ENCODE measurements at places on chromosomes 4 and X. TPM values are rescaled to one million over a fixed set of nuclear protein-coding genes. Genes with fewer than 3 reads are reported as not detected.

IL1RAPL1 gene
- total RNA-seq, result 10.3 TPM

SLIT2 gene
- 159 TPM for total RNA-seq

LRIT3 gene
- 0.31 TPM for total RNA-seq

CEP135 gene
- 11.0 TPM for total RNA-seq

DNA sequence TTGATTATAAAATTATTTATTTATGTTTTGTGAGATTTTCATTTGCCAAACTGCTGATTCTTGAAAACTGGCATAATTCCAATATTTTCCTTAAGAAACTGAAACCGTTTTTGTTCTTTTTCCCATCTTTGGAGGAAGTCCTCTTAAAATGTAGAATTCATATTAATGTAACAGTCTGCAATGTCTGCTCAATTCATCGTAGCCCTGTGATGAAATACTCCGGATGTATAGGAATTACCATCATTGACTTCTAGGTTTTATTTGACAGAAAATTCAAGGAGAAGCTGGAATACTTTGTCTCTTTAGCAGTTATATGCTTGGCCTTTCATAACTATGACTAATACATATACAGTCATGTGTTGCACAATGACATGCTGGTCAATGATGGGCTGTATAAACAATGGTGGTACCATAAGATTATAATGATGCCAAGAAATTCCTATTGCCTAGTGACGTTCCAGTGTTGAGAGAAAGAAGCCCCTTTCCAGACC lies 185.0 kb upstream of the GPRIN3 start:
- no peak for DNase-seq

DNA sequence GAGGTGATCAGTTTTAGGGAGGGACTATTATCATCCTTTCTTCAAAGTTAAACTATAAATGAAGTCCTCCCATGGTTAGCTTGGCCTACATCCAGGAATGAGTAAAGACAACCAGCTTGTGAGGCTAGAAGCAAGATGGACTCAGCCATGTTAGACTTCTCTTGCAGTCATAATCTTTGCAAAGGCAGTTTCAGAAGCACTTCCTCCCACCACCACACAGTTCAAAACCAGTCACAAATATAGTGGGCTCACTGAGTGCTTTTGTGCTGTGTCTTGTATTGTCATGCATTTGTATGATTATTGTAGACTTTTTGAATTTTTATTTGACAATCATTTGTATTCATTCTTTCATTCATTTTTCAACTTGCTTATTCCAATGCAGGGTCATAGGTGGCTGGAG lies 204.5 kb downstream of the ZNF674 start:
- no peak for DNase-seq

GRCh38 chr4:52856801-52857200 lies 5.3 kb upstream of the RASL11B start:
- DNase-seq, result no peak

DNA sequence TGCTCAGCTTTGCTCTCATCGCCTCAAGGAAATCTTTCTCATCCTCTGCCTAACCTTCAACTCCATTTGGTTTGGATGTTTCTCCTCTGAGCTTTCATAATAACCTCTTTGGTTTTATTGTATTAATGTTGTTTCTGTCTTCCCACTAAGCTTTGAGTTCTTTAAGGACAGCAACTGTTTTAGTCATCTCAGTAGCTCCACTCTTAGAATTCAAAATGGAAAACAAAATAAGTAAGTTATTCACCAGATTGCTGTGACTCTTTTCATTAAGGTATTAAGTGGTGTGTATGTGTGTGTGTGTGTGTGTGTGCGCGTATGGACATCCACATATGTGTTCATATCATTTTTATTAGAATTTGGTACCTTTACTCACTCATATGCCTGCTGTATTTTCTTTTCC lies 279.2 kb upstream of the BOD1L1 start:
- DNase-seq, result no peak

DNA sequence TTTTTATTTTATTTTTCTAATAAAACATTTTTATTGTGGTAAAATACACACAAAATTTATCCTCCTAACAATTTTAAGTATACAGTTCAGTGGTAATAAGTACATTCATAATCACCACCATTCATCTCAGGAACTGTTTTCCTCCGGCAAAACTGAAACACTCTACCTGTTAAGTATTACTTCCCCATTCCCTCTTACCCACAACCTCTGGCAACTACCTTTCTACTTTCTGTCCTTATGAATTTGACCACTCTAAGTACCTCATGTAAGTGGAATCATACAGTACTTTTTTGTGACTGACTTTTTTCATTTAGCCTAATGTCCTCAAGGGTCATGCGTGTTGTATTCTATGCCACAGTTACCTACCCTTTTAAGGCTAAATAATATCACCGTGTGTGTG lies 21.1 kb upstream of the HSFX4 start:
- no peak for DNase-seq

DNA sequence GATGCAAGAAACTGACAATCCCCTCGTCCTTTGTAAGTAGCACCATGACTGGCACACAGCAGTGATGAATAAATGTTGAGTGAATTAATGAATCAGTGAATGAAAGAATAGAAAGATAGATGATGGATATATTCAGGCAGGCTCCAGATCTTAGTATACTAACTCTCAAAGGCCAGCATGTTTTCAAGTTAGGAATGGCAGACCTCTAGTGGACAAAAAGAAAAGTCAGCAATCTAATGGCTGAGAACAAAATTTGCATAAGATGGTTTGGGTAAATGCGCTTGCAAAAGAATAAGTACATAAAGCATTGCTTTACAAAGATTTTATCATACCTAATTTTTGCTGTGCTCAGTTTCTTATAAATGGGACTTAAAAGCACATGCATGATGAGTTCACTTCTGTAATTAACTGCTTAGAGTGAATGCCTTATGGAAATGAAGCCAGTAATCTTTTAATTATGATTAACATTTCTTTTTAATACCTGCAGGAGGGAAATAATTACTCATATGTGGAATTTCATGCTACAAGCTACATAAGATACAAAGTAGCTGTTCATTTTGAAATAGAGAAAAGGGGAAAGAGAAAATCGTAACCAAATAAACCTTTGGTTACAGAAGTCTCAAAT lies 126.9 kb upstream of the GPRIN3 start:
- no peak for DNase-seq

DNA sequence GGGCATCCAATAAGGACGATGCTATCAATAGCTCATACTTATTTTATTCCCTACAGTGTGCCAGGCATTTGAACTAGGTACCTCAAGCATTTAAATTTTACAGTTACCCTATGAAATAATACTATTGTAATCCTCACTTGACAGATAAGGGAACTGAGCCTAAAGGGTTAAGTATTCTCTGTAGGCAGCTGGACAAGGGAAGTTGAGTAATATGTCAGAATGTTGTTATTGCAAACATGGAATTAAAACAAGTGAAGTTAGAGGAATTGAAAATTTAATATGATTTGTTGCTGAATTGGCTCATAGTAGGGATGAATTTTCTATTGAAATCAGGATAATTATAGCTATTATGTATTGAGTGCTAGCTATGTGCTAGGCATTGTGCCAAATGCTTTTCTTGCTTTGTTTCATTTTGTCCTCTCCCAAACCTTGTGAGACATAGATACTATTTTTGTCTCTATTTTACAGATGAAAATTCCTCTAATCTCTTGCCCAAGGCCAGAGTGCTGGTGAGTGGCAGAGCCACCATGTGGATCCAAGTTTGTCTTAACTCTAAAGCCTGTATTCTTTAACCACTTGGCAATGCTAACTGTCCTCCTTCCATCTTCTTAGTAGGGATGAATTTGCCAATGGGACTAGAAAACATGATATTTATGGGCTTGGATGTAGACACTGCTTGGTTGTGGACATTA lies 58.1 kb downstream of the TMEM164 start:
- DNase-seq, result no peak

- no peak for DNase-seq
Observed at GRCh38 chr4:150235808-150236271, 157.6 kb downstream of the DCLK2 start.
